Thoracic aorta (tissue), 2 donors: ENCODE measurements at places on chromosomes 3 and 15. TPM values are rescaled to one million over a fixed set of nuclear protein-coding genes. Genes with fewer than 3 reads are reported as not detected.
A peak's percentile ranks its signal among the peaks of the same experiment; 100 is the strongest.

Gene SLC9C1
- total RNA-seq: not detected

Gene WWTR1
- 243 TPM for total RNA-seq

Gene AHSG
- total RNA-seq: not detected

Gene ADIPOQ
- total RNA-seq: 6.8 TPM

Gene CCDC9B
- 57.1 TPM for total RNA-seq

Gene SHC4
- 16.1 TPM for total RNA-seq

Gene SELENOT
- 67.4 TPM for total RNA-seq

Gene FBXL22
- 21.2 TPM for total RNA-seq

Gene ZNF80
- total RNA-seq: not detected

Gene GOLGA6L4
- total RNA-seq: 4.9 TPM

Gene AGBL1
- total RNA-seq: not detected

Gene DUOX1
- total RNA-seq: 0.56 TPM

- H3K36me3 ChIP-seq: no peaks in the 10 kb centered on the region
- no peak overlapping the region for H3K4me3 ChIP-seq
- no peaks in the 10 kb centered on the region for H3K27me3 ChIP-seq
- no peaks in the 10 kb centered on the region for H3K4me1 ChIP-seq
- no peak overlapping the region for H3K27ac ChIP-seq
Measured at GRCh38 chr15:93131485-93132095, 42.6 kb upstream of the RGMA start.

- peaks cover 19% of the 10 kb centered on the region for H3K4me1 ChIP-seq
- no peaks in the 10 kb centered on the region for H3K27me3 ChIP-seq
- no peaks in the 10 kb centered on the region for H3K36me3 ChIP-seq
- no peak overlapping the region for H3K4me3 ChIP-seq
Measured at GRCh38 chr3:132654721-132655120, 4.9 kb downstream of the ACAD11 start.

DNA sequence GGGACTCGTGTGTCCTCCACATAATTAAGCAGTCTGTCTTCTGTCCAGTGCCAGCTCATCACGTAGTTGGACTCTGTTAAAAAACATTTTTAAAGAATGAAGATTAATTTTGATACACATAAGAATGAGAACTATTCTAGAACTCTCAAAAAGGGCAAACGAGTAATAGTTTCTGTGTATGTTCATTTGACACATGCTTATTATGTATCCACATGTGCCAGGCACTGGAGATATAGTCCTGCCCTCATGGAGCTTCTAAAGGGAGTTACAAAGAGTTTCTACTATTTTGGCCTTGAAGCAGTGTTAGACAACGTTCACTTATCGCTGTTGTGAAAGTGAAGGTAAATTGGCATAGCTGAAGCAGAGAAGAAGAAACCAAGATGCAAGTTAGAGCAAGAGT, 326.7 kb upstream of the CTDSPL start:
- no peak overlapping the region for H3K4me3 ChIP-seq
- peaks cover 5% of the 10 kb centered on the region for H3K4me1 ChIP-seq
- DNase-seq: no peak
- peak overlapping the region; percentile 37 for H3K27ac ChIP-seq
- peaks cover 19% of the 10 kb centered on the region for H3K36me3 ChIP-seq

- no peak overlapping the region for H3K27ac ChIP-seq
- no peak for DNase-seq
- H3K27me3 ChIP-seq: no peaks in the 10 kb centered on the region
- H3K4me1 ChIP-seq: no peaks in the 10 kb centered on the region
- H3K4me3 ChIP-seq: no peak overlapping the region
- no peaks in the 10 kb centered on the region for H3K36me3 ChIP-seq
Measured at GRCh38 chr3:30585654-30586053, 20.7 kb upstream of the TGFBR2 start.

DNA sequence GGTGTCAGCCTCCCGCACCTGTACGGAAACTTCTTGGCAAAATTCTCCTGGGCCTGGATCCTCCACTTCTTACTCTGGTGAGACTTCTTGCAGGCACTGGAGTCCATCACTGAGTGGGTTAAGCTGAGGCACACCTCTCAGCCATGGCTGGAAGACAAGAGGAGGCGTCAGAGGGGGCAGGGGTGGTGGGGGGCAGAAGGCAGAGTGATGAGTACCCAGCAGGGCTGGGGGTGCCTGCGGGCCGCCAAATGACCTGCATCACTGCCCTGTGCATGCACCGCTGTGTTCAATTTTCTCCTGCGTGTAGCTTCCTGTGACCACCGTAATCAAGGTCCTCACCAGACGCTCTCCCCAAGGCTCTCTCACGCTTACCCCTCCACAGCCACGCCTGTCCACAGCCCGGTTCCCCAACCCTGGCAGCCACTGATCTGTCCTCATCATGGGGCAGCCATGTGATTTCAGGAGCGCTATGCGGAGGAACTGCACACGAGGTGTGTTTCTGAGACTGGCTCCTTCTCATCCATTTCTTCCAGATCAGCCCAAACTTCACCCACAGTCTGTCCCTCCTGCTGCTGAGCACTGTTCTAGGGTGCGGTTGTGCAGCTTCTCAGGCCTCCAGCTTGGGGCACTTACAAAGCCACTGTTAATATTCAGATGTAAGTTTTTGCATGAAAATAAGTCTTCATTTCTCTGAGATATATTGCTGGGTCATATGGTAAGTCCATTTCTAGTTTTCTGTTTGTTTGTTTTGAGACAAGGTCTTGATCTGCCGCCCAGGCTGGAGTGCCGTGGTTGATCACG, 5.2 kb downstream of the C3orf22 start:
- H3K4me3 ChIP-seq: no peak overlapping the region
- no peak overlapping the region for H3K27ac ChIP-seq
- no peaks in the 10 kb centered on the region for H3K27me3 ChIP-seq

DNA sequence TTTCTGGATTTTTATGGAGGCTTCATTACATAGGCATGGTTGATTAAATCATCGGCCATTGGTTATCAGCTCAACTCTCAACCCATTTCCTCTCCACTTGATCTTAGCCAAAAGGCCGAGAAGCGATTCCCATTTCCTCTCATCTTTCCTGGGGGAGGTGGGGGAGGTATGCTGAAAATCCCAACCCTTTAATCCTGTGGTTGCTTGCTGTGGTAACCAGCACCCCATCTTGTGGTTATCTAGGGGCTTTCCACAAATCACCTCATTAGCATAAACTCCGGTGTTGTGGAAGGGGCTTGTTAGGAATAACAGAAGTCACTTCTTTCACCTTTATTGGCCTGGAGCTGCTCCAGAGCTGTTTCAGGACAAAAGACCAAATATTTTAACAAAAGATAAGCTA, 20.9 kb downstream of the PDE8A start:
- H3K27me3 ChIP-seq: no peaks in the 10 kb centered on the region
- no peak overlapping the region for H3K27ac ChIP-seq
- no peak overlapping the region for H3K4me3 ChIP-seq
- no peak for DNase-seq
- H3K4me1 ChIP-seq: peaks cover 21% of the 10 kb centered on the region
- H3K36me3 ChIP-seq: no peaks in the 10 kb centered on the region

GRCh38 chr15:32928876-32929275, 211.1 kb downstream of the GREM1 start:
- DNase-seq: no peak
- H3K4me3 ChIP-seq: no peak overlapping the region

- DNase-seq: no peak
- H3K4me1 ChIP-seq: no peaks in the 10 kb centered on the region
- H3K36me3 ChIP-seq: no peaks in the 10 kb centered on the region
- H3K4me3 ChIP-seq: no peak overlapping the region
- H3K27me3 ChIP-seq: no peaks in the 10 kb centered on the region
Measured at GRCh38 chr3:33901862-33902563, 103.6 kb downstream of the PDCD6IP start.

DNA sequence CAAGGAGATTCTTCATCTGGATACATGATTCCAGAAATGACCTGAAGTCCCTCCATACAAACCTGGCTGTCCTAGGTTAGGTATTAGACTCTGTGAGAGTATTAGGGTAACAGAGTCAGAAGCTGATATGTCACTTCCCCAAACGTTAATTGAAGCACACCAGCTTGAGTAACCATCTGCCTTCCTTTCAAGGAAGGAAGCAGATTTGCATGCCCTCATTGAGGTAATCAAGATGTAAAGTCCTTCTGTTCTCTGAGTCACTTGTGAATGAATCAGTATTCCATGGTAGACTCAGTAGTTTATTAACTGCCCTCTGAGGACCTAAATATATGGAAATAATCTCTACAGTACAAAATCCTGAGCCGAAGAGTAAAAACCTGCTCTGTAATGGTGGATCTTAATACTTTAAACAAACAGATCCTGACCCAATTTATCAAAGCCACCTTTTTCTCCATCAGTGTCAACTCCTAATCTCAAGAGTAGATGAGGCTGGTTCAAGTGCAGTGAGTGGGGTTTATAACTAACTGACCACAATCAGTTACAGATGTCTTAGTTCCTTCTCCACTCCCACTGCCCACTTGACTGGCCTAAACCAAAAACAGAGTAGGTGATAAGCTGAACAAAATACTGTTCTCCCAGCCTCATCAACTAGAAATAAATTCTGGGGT, 246.2 kb upstream of the CHRM5 start:
- H3K36me3 ChIP-seq: no peaks in the 10 kb centered on the region
- no peaks in the 10 kb centered on the region for H3K4me1 ChIP-seq
- no peak for DNase-seq

GRCh38 chr3:26719134-26719533, 96.6 kb downstream of the LRRC3B start:
- H3K4me3 ChIP-seq: no peak overlapping the region
- H3K4me1 ChIP-seq: no peaks in the 10 kb centered on the region
- no peak for DNase-seq
- no peaks in the 10 kb centered on the region for H3K36me3 ChIP-seq

- no peaks in the 10 kb centered on the region for H3K4me1 ChIP-seq
- H3K4me3 ChIP-seq: no peak overlapping the region
- H3K27ac ChIP-seq: no peak overlapping the region
- no peaks in the 10 kb centered on the region for H3K27me3 ChIP-seq
Measured at GRCh38 chr3:194990454-194991337, 280.3 kb downstream of the XXYLT1 start.

DNA sequence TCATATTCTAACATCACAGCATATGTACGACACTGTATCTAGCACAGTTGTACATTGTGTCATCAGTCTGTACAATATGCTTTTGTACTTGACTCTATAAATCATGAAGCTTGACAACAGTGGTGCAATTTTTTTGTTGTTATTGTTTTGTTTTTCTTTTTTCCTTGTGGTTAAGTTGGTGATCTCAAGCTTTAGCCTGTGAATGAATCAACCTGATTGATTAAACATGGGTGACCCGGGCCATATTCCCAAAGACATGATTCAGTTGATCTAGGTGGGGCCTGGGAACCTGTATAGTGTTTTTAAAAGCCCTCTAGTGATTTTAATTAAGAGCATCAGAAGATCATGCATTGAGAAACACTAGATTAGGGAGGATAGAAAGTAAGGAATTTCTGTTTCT, 101.8 kb upstream of the AADACL2 start:
- no peaks in the 10 kb centered on the region for H3K36me3 ChIP-seq
- H3K4me1 ChIP-seq: peaks cover 8% of the 10 kb centered on the region
- no peak for DNase-seq

GRCh38 chr15:101175401-101175800, 76.4 kb downstream of the CHSY1 start:
- no peak overlapping the region for H3K4me3 ChIP-seq
- no peak overlapping the region for H3K27ac ChIP-seq
- no peaks in the 10 kb centered on the region for H3K27me3 ChIP-seq
- peaks cover 12% of the 10 kb centered on the region for H3K36me3 ChIP-seq
- peaks cover 40% of the 10 kb centered on the region for H3K4me1 ChIP-seq
- no peak for DNase-seq

GRCh38 chr3:18988614-18989229, 159.6 kb upstream of the KCNH8 start:
- no peak for DNase-seq
- H3K27ac ChIP-seq: no peak overlapping the region
- no peaks in the 10 kb centered on the region for H3K4me1 ChIP-seq
- H3K4me3 ChIP-seq: no peak overlapping the region
- H3K36me3 ChIP-seq: no peaks in the 10 kb centered on the region

DNA sequence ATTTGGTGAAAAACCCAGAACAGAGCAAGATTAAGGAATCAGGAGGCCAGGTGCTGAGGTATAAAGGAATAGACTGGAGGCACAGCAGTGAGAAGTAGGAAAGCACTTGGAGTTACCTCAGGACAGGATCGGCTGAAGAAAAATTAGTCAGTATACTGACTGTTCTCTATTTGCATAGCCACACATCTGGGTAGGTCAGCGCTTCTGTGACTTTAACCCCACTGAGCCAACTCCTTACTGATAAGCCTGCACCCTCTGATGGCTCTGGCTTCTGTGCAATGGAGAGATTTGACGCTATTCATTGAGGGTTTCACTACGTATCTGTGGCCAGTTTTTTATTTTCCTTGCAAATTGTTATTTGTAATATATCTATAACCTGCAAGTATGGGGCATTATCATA, 22.3 kb downstream of the MECOM start:
- no peaks in the 10 kb centered on the region for H3K27me3 ChIP-seq
- DNase-seq: no peak
- no peak overlapping the region for H3K4me3 ChIP-seq
- H3K36me3 ChIP-seq: no peaks in the 10 kb centered on the region
- peaks cover 14% of the 10 kb centered on the region for H3K4me1 ChIP-seq
- peak overlapping the region; percentile 9 for H3K27ac ChIP-seq

- no peak for DNase-seq
- H3K4me1 ChIP-seq: no peaks in the 10 kb centered on the region
- no peak overlapping the region for H3K4me3 ChIP-seq
- H3K27ac ChIP-seq: no peak overlapping the region
- no peaks in the 10 kb centered on the region for H3K27me3 ChIP-seq
Measured at GRCh38 chr15:52085299-52085698, 27.3 kb downstream of the BCL2L10 start.

DNA sequence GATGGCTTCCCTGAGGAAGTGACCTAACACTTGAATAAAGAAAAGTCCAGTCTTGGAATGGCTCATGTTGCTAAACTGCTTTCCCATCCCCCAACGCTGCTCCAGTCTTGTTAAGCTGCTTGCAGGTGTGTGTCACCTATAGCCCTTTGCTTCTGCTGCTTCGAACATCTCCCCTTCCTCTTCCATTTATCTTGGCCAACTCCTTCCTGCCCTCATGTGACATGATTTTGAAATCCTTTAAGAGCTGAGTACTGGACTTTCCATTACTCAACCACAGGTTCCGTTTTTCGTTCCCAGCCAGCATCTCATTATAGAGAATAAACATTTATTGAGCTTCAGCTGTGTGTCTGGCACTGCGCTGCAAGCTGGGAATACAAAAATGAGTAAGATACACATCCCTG, 1.7 kb downstream of the ATG7 start:
- no peaks in the 10 kb centered on the region for H3K36me3 ChIP-seq
- H3K4me1 ChIP-seq: peaks cover 8% of the 10 kb centered on the region
- no peak overlapping the region for H3K27ac ChIP-seq
- DNase-seq: no peak
- H3K27me3 ChIP-seq: no peaks in the 10 kb centered on the region
- peak overlapping the region; percentile 86 for H3K4me3 ChIP-seq

DNA sequence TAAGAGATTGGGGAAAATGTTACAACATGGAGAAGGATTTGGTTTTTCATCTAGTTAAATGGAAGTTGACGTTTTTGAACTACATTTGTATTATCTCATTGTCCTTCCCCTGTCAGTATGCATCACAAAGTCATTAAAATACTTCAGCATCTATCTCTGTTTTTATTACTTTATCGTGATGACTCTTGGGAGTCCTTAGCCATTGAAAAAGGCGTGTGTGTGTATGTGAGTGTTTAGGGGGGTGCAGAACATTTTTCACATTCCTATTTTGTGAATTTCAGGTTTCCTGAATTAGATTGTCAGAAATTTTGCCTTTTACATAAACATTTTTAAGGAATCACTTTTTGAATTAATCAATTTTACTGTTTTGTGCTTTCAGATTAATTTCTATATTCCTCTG, 360.6 kb upstream of the SGO1 start:
- H3K36me3 ChIP-seq: no peaks in the 10 kb centered on the region
- no peaks in the 10 kb centered on the region for H3K27me3 ChIP-seq
- H3K4me3 ChIP-seq: no peak overlapping the region
- H3K4me1 ChIP-seq: no peaks in the 10 kb centered on the region

- no peaks in the 10 kb centered on the region for H3K4me1 ChIP-seq
- no peak overlapping the region for H3K4me3 ChIP-seq
- no peak for DNase-seq
Measured at GRCh38 chr3:115864911-115865310, 241.6 kb downstream of the GAP43 start.
